CD4-positive, alpha-beta T cell treated with Interleukin-12 subunit alpha and Interleukin-12 subunit beta, for 1 hour (primary cell): ENCODE measurements at places on chromosomes 16 and 17.
A peak's percentile ranks its signal among the peaks of the same experiment; 100 is the strongest.

- no peak for DNase-seq
These were observed 121.3 kb downstream of the CDH13 start for GRCh38 chr16:82748026-82748425.

- DNase-seq = no peak
These were observed 37.5 kb upstream of the RBFOX3 start for GRCh38 chr17:79648181-79648831.

DNA sequence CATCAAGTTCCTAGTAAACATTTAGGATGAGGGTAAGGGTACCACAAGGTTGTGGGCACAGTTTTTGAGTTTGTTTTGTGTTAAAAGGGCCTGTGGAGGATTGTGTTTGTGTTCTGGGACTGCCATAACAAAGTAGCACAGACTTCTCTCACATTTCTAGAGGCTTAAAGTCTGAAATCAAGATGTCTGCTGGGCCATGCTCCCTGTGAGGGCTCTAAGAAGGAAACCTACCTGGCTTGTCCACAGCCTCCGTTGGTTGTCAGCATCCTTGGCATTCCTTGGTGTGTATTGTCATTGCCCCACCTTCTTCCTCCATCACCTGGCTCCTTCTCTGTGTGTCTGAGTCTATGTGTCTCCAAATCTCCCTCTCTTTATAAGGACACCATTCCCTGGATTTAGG, 808.1 kb upstream of the RBFOX1 start:
- no peak for DNase-seq

DNA sequence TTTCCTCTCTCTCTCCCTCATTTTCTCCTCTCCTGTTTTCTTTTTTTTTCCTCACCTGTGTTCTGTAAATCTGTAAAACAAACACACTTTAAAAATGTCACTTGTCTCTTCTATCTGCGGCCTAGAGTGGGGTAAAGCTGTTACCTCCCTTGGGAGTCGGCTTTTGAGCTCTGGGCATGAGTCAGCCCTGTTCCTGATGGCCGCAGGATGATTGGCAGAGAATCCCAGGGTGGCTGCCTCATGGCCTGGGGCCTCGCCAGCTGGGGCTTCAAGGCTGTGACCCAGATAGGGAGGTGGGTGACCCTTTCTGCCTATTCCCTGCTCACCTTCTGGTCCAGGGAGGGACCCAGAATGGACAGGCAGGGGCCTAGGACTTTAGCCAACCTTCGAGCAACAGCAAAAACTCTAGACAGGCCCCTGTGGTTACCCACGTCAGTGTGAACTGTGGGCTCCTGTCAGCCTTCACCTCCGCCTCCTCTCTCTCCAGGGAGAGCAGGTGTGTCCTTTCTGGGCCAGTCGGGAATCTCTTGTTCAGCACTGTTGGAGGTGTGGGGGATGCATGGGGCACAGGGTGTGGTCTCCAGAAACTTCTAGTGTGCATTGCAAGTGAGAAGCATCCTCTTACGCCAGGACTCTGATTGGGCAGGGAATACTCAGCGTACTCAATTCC, 87.4 kb downstream of the RAP1GAP2 start:
- no peak for DNase-seq

GRCh38 chr17:3815122-3815521, 14.1 kb upstream of the ITGAE start:
- no peak for DNase-seq

GRCh38 chr17:29973005-29973404, 31.6 kb downstream of the EFCAB5 start:
- no peak for DNase-seq

GRCh38 chr16:85123891-85124635, 11.8 kb upstream of the CIBAR2 start:
- no peak for DNase-seq

- DNase-seq = no peak
These were observed 266.7 kb downstream of the SOX9 start for GRCh38 chr17:72387487-72387886.

GRCh38 chr17:39115135-39115534, 36.3 kb downstream of the PLXDC1 start:
- no peak for DNase-seq

DNA sequence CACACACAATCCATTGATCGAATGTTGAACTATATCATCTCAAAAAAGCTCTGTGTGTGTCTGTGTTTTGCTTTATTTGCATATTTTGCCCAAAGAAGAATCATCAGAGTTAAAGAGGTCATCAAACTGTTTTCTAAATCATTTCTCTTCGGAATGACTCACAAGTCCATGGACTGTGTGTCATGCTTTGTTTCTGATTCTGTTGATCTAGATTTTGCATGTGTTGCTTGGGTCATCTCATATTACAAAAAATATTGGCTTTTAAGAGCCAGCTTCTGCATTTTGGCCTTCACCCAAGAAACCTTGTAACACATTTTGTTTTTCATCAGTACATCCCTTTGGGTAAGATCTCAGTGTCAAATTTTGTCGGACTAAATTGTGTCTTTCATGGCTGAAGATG, 471.2 kb upstream of the HSBP1 start:
- DNase-seq = no peak

DNA sequence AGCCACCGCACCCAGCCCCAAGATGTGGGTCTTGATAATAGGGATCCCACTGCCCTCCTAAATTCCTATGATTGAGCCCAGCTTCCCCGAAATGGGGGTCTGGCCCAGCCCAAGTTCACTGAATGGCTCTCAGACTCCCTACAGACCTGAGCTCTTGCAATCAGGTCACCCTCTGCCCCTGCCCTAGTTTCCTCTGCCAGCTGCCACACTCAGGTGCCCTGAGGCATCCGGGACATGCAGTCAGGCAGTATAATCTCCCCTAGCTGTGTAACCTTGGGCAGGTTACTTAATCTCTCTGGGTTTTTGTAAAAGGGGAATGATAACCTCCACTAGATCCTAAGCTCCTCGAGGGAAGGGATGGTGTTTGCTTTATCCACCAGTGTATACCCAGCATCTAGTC, 61.1 kb upstream of the TOB1 start:
- DNase-seq = no peak

DNA sequence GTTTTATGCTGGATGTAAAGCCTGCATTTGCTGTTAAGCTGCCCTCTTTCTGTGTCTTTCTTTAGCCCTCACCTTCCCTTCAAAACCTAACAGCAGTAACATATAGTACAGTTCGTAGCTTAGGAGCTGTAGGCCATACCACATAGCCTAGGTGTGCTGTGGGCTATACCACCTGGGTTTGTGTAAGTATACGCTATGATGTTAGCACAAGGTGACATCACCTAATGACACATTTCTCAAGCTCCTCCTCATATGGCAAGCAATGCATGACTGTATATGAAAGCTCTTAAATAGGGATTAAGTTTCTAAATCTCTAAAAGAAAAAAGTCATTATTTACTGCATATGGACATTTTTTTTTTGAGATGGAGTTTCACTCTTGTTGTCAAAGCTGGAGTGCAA, 57.8 kb upstream of the TMEM97 start:
- no peak for DNase-seq

- DNase-seq = no peak
These were observed 238.1 kb downstream of the MRTFB start for GRCh38 chr16:14309001-14309886.

DNA sequence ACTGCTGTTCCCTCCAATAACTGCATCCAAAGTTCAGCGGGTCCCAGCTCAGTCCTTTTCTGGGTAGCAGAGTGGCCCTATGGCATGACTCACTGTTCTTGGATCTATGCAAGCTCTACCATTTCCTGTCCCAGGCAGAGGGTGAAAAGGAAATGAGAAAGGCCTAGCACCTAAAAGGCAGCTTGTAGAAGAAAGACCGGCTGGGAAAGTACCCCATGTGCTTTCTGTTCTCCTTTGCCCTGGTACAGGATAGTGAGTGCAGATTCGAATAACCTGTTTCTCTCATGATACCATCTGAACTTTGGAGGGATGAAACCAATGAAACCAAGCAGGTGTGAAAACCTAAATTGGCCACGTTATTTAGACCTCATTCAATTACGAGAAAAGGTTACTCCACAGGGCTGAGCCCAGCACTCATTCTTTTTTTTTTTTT, 12.7 kb upstream of the HASPIN start:
- peak; percentile 90 for DNase-seq

GRCh38 chr16:1152651-1153259, at the start of gene CACNA1H:
TSS of gene CACNA1H (plus strand) at chr16:1153106. CDS start at chr16:1153738, 632 bp downstream.
- DNase-seq = peak; percentile 64

DNA sequence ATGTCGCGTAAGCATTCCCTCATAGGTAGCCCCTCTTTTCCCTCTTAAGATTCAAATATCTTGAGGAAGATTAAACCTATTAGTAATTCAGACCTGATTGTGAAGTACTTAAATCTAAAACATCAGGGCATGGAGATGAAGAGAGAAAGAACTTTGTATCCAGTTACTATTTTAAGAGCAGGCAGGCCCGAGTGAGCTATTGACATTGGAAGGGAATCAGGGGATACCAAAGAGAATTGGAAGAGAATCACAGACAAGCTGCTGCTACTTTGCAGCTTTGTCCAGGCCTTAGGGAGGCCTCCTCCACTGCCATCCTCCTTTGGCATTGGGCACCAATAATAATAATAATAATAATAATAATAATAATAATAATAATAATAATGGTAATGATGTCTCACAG, 170.5 kb downstream of the MRTFB start:
- DNase-seq = no peak

GRCh38 chr17:969811-970355, 9.7 kb downstream of the NXN start:
- no peak for DNase-seq

DNA sequence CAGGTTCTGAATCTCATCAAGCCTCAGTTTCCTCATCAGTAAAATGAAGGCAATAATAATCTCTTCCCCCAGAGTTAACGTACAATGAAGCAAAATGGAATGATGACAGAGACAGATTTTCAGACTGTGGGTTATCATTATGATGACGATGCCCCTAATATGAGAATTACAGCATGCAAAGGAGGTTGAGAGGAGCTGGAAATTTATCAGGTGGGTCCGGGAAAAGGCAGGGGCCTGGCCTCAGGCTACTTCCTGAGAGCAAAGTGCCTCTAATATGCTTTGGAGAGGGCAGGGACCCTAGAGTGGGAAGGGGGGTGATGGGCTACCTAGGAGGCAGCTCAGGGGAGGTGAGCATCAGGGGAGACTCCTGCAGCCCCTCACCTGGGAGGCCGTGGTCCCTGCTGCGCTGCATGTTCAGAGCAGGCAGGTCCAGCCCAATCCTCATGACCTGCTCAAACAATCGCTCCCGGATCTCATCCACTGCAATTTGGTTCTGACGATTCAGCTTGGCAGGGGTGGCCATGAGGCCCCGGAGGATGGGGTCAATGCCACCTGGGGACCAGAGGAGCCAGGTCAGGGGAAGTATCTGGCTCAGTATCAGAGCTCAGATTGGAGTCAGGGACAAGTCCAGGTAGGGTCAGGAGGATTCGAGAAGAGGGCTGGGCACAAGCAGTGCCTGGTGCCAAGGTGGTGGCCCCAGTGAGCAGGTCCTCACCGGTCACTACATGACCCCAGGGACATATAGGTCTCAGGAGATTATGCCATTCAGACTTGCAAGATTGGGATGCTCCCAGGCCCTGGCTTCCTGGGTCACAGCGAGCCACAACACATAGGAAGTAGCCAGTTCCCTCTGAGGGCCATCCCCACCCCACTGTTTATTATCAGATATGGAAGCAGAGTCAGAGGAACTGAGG, 8.1 kb downstream of the MPO start:
- DNase-seq = no peak

- no peak for DNase-seq
These were observed 50.2 kb downstream of the ARSG start for GRCh38 chr17:68341482-68341881.

DNA sequence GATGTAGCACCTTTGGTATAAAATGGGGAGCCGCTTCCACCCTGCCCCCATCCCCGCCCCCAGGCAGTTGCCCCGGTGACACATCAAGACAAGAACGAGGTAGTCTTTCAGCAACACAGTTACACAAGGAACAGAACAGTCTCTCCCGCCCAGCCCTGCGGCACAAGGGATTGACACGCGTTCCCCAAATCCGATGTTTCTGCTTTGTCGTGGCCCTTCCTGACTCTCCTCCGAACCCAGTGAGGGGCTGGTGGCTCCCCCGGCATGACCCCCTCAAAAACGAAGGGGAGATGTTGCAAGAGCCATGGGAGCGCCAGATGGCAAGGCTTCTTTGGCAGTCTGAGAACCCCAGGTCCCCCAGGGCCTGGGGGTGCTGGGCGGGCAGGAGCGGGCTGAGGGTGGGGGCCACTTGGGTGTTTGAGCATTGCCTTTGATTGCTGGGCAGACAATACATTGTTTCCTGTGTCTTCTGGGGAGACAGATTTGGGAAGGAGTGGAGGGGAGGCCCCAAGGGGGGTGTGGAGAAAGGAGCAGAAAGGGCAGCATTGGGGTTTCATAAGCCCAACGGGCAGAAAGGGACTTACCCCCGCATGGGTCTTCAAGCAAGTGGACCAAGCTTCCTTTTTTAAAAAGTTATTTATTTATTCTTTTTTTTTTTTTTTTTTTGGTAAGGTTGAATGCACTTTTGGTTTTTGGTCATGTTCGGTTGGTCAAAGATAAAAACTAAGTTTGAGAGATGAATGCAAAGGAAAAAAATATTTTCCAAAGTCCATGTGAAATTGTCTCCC, 16.6 kb downstream of the COL1A1 start:
- no peak for DNase-seq

GRCh38 chr16:53224951-53225533, 170.3 kb downstream of the CHD9 start:
- DNase-seq = no peak
